ENCODE measurements at places on chromosomes 1 and 21. TPM values are rescaled to one million over a fixed set of nuclear protein-coding genes. Genes with fewer than 3 reads are reported as not detected.
A peak's percentile ranks its signal among the peaks of the same experiment; 100 is the strongest.

Gene BATF3
- total RNA-seq = 0.20 TPM

Gene OR2T29
- total RNA-seq = not detected

Gene CELF3
- total RNA-seq = not detected

Gene CHIA
- not detected for total RNA-seq

Gene NTMT2
- total RNA-seq = not detected

Gene OPTC
- total RNA-seq = not detected

Gene PLA2G2D
- not detected for total RNA-seq

Gene TMOD4
- 1.0 TPM for total RNA-seq

Gene IFI44
- total RNA-seq = 89.4 TPM

Gene E2F2
- 5.4 TPM for total RNA-seq

Gene PRMT6
- 6.4 TPM for total RNA-seq

DNA sequence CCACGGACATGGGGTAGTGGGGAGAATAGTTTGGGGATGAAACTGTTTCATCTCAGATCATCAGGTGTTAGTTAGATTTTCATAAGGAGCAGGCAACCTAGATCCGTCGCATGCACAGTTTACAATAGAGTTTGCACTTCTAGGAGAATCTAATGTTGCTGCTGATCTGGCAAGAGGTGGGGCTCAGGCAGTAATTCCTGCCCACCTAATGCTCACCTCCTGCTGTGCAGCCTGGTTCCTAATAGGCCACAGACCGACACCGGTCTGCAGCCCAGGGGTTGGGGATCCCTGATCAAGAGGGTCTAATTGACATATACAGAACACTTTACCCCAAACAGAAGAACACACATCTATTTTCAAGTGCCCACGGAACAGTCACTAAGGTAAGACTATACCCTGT, 275.1 kb downstream of the PTPRU start:
- H3K4me3 ChIP-seq = no peak overlapping the region
- H3K36me3 ChIP-seq = peaks cover 2% of the 10 kb centered on the region
- peaks cover 5% of the 10 kb centered on the region for H3K4me1 ChIP-seq
- no peak overlapping the region for H3K27ac ChIP-seq
- DNase-seq = no peak

DNA sequence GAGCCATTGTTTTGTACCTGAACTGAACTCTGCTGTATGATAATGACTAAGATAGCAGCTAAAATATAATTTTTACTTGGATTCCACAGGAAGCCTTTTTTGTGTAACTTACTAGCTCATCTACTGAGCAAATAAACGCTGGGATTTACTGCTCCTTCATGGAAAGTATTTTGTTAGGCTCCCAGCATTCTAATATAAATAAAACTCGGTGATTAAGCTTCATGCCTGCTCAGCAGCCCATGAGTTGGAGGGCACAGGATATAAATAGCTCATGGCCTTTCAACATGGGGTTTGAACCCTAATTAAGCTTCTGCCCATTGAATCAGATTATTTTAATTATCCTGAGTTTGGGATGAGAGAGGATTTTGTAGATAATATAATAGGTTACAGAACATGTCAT, 180.0 kb downstream of the PCP4 start:
- DNase-seq = no peak
- H3K4me3 ChIP-seq = no peak overlapping the region
- no peak overlapping the region for H3K27ac ChIP-seq
- H3K36me3 ChIP-seq = no peaks in the 10 kb centered on the region

- peaks cover 56% of the 10 kb centered on the region for H3K4me1 ChIP-seq
- peaks cover 13% of the 10 kb centered on the region for H3K36me3 ChIP-seq
- peak overlapping the region; percentile 98 for H3K4me3 ChIP-seq
- no peaks in the 10 kb centered on the region for H3K27me3 ChIP-seq
These were observed 3.0 kb downstream of the ATP2B4 start for GRCh38 chr1:203629507-203630082.

DNA sequence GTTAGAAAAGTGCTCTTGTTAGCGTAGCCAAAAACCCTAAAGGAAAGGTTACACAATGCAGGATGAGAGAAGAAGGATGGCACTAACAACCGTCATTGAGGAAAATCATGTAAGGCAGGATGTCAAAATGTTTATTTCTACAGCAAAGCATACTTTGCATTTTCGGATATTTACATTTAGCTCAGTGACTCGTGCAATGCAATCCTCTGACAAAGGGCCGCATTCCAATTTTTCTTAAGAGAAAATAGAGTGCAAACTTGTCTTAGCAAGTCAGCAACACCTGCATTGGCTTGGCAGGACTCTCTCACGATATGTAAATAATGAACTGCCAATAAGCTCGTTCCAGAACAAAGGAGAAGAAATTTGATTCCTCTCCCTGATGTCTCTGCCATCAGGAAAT, 33.3 kb downstream of the TIAM1 start:
- no peaks in the 10 kb centered on the region for H3K4me1 ChIP-seq
- no peak for DNase-seq
- H3K36me3 ChIP-seq = no peaks in the 10 kb centered on the region
- H3K27ac ChIP-seq = no peak overlapping the region
- H3K4me3 ChIP-seq = no peak overlapping the region

DNA sequence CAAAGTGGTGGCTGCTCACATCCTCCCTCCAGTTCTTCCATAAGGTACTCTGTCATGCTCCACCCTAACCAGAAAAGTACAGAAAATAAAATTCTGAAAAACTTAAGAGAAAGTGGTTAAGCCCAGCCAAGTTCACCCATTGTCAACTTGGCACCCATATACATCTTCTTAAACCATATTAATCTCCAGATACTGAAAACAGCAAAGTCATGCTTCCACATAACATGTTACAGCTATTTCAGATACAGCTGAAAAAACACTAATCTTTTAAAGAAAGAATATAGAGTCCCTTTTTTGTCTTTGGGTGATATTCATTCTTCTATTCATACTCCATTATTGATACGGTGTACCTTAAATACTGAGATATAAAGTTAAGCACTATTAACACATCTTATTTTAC, 577.8 kb downstream of the KCNT2 start:
- DNase-seq = no peak
- no peaks in the 10 kb centered on the region for H3K27me3 ChIP-seq
- no peaks in the 10 kb centered on the region for H3K4me1 ChIP-seq

DNA sequence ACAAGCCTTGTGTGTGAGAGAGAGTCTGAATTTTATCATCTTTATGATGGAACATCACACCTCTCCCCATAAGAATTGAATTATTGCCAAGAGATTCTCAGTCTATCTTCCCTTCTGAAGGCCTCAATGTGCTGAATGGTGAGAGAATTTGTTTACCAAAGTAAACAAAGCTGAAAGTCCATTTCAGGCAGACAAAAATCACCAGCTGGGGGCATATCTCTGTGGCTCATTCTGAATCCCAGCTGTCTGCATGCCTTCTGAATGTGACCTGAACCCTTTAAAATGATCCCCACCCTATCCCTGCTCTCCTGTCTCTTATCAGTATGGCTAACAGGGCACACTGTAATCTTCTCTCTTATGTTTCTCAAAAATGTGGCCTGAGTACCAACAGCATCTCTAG, 99.1 kb upstream of the CAMK1G start:
- no peak overlapping the region for H3K4me3 ChIP-seq
- peaks cover 4% of the 10 kb centered on the region for H3K4me1 ChIP-seq
- DNase-seq = no peak
- H3K27ac ChIP-seq = no peak overlapping the region
- no peaks in the 10 kb centered on the region for H3K27me3 ChIP-seq

DNA sequence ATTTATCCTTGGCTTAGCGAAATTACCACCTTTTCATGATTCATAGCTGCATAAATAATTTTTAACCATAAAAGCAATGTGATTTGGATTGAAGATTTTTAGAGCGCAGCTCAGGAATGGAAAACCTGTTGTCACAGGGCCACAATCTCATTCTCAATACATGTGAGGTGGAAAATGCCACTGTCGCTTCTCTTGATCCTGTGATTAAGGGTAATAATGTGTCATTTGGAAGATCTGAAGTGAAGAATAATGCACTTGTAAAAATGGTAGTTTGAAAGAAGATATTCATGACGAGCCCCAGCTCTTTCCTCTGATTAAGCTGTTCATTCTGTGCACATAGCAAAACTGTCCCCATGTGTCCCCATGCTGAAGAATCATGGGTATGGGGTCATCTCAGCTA, 230.4 kb downstream of the BACH1 start:
- H3K4me1 ChIP-seq = no peaks in the 10 kb centered on the region
- DNase-seq = no peak
- peaks cover 10% of the 10 kb centered on the region for H3K36me3 ChIP-seq
- no peaks in the 10 kb centered on the region for H3K27me3 ChIP-seq
- no peak overlapping the region for H3K4me3 ChIP-seq
- no peak overlapping the region for H3K27ac ChIP-seq

DNA sequence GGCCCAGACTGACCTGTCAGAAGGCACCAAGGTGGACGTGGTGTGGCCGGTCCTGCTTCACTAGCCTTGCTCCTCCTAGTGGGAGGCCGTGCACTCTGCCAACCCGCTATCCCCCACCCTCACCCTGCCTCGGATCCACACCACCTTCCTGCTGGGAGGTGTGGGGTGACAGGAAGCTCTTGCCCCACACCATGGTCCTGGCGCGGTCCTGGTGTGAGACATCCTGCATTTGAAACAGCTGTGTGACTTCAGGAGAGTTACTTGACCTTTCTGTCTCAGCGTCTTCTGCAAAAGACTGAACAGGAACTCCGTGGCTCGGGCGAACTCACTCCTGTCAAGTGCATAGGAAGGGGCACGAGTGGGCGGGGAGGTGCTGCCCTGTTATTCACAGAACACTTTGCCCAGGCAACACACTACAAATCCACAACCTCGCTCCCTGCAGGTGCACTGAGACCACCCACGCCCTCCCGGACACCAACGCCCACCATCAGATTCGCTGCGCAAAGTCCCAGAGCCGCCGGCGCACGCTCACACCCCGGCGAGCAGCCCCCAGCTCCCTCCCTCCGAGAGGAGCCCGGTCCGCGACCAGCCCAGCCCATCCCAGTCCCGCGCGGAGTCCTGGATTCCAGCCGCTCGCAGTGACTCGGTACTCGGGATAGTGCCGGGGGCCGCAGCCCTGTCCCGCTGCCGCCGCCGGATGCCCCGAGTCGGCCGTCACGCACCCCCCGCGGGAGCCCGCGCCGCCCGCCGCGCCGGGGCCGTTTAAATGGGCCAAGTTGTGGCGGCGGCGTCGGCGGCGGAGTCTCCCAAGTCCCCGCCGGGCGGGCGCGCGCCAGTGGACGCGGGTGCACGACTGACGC, at the start of gene SAMD11:
SAMD11 (plus strand) TSS at position 793 of the 860 bp plus-strand sequence. CDS start 509 bp downstream, outside the sequence.
- H3K27me3 ChIP-seq = peaks cover 58% of the 10 kb centered on the region
- no peaks in the 10 kb centered on the region for H3K36me3 ChIP-seq
- peaks cover 14% of the 10 kb centered on the region for H3K4me1 ChIP-seq
- peak within 1 kb of the TSS; percentile 83 for H3K4me3 ChIP-seq
- DNase-seq = peak; percentile 80
- no peak within 1 kb of the TSS for H3K27ac ChIP-seq

DNA sequence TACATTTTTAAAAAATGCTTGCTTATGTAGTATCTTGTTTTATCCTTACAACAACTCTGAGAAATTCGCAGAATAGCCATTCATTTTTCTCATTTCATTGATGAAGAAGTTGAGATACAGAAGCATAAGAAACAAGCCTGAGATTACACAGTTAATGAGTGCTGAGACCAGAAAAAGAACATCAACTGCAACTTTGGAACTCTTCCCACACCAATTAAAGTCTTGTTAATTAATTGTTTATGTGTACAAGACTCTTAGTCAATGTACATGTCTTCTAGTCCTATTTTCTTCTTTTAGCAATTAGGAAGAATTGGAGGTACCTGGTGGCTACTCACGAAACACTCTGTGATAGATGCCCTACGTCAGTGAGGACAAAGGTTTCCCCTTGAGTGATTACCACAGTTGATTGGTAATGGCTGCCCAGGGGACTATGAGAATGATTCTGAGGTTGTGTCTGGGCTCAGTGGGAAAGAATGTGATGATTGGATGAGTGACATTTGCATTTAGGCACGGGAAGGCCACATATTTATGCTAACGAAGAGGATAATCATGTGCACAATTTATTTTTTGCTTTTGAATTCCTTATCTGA, 187.4 kb upstream of the KCNK2 start:
- no peaks in the 10 kb centered on the region for H3K36me3 ChIP-seq
- H3K27me3 ChIP-seq = no peaks in the 10 kb centered on the region
- H3K4me3 ChIP-seq = no peak overlapping the region
- H3K4me1 ChIP-seq = no peaks in the 10 kb centered on the region
- H3K27ac ChIP-seq = no peak overlapping the region

DNA sequence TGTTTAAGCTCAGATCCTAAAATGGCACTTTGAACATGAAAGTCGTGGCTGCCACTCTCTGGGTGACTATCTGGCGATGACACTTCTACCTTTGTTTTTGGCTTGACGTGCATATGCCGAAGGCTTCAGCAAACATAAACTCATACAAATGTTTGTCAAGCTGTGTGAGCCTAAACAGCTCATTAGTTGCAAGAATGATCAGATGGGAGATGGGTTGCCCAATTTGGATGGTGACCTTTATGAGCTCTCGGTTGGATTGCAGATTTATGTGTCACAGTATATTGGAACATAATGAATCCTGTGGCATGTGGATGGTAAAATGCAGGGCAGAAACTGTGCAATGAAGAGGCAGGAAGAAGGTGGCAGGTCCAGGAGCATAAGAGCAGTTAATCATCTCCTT, 229.3 kb downstream of the DISC1 start:
- no peak for DNase-seq
- H3K4me1 ChIP-seq = peaks cover 23% of the 10 kb centered on the region

- peaks cover 21% of the 10 kb centered on the region for H3K4me1 ChIP-seq
- H3K4me3 ChIP-seq = no peak overlapping the region
- no peaks in the 10 kb centered on the region for H3K36me3 ChIP-seq
- DNase-seq = no peak
- H3K27ac ChIP-seq = no peak overlapping the region
- H3K27me3 ChIP-seq = peaks cover 3% of the 10 kb centered on the region
These were observed 34.8 kb downstream of the RIMS3 start for GRCh38 chr1:40630488-40631223.

DNA sequence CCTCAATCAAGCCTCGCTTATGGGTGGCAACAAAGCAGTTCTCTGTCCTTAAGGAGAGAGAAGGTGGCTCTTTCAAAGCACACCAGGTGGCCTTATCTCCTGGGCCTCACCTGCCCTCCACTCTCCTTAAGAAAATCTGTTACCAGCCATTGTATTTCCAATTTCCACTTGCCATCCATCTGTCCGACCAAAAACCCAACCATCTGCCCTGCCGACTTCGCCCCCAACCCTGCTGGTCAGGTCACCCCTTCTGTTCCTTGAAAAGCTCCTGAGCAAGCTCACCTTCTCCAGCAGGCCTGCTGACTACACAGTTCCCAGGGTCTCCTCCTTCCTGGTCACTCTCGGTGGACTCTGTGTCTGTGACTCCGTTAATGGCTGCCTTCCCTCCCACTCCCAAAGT, 619 bp upstream of the IGFN1 start:
- H3K4me3 ChIP-seq = peak overlapping the region; percentile 61
- H3K36me3 ChIP-seq = peaks cover 5% of the 10 kb centered on the region
- no peak for DNase-seq
- H3K27ac ChIP-seq = no peak overlapping the region

DNA sequence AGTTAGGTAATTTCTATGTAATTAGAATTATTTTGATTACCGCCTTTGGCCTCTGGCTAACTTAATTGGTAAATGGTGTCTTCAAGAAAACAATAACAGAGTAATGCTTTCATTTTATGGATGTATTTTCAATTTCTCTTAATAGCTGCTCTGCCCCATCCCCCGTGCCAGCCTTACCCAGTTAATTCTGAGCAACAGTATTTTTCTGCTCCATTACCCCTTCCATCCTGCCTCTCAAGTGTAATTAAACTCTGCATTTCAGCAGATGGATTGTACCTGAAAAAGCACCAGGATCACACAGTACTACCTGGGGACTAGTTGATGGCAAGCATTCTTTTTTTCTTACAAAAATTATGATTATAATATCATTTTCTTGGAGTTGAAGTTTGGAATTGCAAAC, 104.2 kb downstream of the KIAA0319L start:
- peaks cover 20% of the 10 kb centered on the region for H3K4me1 ChIP-seq
- no peaks in the 10 kb centered on the region for H3K27me3 ChIP-seq
- DNase-seq = no peak
- peak overlapping the region; percentile 94 for H3K27ac ChIP-seq
